Activated naive CD8-positive, alpha-beta T cell treated with anti-CD3 and anti-CD28 coated beads, Interleukin-2, amount 50 U/mL, for 24 hours (primary cell): ENCODE measurements at places on chromosomes 3 and 15.

DNA sequence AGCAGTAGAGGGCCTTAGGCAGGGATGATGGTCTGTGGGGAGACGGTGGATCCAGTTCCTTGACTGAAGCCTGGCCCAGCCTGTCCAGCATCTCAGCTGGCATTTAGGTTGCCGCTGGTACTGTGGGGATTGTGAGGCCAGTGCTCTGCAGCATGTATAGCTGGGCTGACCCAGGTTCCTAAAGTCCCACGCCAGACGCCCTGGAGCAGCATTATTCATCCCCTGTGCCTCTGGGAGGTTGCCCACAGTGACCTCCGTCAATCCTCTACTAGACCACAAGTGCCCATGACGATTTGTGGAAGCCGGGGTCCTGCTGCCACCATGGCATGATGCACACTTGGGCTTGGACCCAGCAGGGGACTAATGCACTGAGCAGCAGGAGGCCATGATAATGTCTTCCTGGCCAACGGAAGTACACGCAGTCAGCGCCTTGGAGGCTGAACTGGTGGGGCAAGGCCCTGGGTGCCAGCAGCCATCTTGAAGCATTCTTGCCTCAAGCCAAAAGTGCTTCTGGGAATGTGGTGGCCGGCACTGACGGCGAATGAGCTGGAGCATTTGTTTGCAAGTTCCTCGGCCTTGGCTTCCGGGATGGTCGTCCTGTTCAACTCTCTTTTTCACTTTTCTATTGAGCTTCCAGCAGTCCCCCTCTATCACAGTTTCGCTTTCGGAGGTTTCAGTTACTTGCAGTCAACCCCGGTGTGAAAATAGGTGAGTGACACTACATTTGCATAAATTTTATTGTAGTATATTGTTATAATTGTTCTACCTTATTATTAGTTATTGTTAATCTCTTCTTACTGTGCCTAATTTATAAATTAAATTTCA, 949.4 kb downstream of the ROBO1 start:
- no peak for DNase-seq

GRCh38 chr3:21718161-21718765, 32.7 kb downstream of the ZNF385D start:
- no peak for DNase-seq

- DNase-seq, result no peak
Observed at GRCh38 chr3:31055757-31056156, 161.3 kb upstream of the GADL1 start.

DNA sequence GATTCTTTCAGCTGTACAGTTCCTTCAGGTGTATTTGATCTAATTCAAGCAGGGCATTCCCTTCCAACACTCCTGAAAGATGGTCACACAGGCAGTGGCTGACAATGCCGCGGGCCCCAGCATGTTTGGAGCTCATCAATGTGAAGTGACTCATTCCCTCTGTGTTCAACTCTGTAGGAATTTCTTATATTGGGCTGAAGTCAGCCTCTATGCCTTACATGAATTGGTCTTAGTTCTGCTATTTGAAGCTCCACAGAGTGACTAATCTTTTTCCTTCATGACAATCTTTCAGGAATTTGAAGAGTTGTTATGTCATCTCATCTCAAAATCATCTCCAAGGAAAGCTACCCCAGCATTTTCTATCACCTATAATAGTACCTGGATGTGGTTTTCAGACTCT, 142.5 kb upstream of the C2CD4B start:
- no peak for DNase-seq
